ENCODE measurements at places on chromosomes 2 and 18.
A peak's percentile ranks its signal among the peaks of the same experiment; 100 is the strongest.

DNA sequence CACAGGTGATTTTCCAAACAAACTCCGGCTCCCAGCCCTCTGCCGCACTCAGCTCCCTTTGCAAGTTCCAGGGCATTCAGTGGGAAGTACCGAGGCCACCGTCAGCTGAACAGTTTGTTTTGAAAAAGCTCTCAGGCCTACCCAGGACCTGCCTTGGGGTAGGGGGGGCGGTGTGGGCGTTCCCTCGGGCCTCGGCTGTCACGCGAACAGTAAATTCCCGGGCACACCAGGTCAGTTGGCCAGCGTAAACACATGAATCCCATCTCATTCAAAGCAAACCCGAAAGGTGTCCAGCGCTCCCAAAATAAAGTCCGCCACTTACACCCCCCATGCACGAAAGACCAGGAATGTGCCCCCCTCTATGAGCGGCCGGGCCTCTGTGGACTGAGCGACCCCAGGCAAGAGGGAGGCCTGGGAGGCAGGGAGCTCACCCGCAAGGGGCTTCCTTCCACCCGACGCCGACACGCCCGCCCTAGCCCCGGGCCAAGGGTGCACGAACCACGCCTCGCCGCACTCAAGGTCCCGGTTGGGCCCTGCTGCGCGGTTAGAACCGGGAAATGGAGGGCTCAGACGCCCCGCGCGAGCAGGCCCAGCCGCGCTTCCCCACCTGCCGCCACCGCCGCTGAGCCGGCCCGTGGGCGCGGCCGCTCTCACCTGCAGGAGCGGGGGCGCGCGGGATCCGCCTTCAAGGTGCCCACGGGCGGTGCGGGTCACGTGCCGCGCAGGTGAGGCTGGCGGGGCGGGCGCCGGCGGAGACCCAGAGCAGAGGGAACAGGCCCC, at the start of gene WDSUB1:
Gene WDSUB1, minus strand, starts transcription at position 775 of the 780 bp plus-strand sequence. CDS start 3,634 bp downstream, outside the sequence.
- peak within 1 kb of the TSS; percentile 65 for H3K27ac ChIP-seq
- peak within 1 kb of the TSS; percentile 79 for H3K4me3 ChIP-seq
- peak; percentile 70 for DNase-seq

GRCh38 chr2:161766334-161766733, 142.1 kb downstream of the SLC4A10 start:
- H3K27ac ChIP-seq = no peak overlapping the region
- H3K4me3 ChIP-seq = no peak overlapping the region
- no peaks in the 10 kb centered on the region for H3K27me3 ChIP-seq
- H3K4me1 ChIP-seq = no peaks in the 10 kb centered on the region

DNA sequence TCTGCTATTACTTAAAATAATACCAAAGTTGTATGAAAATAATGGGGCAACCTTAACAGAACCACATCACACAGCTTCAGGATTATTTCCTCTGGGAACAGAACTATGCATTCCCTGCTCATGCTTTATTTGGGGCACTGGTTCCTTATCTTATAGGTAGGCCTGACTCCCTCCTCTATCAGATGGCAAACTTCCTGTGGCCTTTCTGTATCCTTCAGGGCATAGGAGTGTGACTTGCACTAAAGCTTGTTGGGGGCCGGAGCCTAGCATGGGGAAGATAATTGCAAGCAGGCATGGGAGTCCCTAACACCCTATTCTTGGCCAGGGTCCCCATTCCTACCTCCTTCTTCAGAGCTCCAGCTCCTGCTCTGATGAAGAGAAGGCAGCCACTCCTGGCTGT, 167.2 kb upstream of the SERTAD2 start:
- no peak overlapping the region for H3K4me3 ChIP-seq
- DNase-seq = no peak
- H3K36me3 ChIP-seq = no peaks in the 10 kb centered on the region
- H3K4me1 ChIP-seq = no peaks in the 10 kb centered on the region
- no peak overlapping the region for H3K27ac ChIP-seq

DNA sequence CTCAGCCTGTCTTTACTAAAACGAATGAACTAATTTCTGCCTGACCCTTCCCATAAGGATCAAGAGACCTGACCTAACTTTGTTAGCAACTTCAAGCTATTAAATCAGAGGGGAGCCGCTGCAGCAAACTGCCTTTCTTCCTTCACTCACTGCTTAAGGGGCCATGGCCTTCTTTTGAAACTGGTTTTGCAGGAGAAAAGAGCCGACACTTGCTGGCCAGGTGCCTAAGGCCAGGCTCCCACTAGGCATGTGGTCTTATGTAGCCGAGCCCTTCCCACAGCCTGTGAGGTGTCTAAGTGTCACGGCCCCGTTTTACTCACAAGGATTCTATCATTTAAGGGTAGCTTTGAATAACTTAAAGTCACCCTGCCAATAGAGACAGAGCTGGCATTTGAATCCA, 130.8 kb downstream of the ZNF236 start:
- H3K4me3 ChIP-seq = no peak overlapping the region
- no peak overlapping the region for H3K27ac ChIP-seq
- no peaks in the 10 kb centered on the region for H3K4me1 ChIP-seq
- no peaks in the 10 kb centered on the region for H3K27me3 ChIP-seq
- no peak for DNase-seq

DNA sequence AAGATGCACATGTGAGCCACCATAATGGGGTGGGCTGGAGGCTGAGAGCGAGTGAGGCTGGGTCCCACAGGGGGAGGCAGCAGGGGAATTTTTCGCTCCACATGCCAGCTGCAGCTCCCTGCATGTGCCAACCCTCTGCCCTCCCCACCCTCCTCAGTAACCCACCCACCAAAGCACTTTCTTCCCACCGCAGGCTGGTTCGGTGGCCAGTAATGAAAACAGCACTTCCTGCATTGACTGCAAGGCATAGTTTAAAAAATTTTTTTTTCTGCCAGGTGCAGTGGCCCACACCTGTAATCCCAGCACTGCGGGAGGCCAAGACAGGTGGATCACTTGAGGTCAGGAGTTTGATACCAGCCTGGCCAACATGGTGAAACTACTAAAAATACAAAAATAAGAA, 147.5 kb upstream of the TTC39C start:
- H3K27ac ChIP-seq = no peak overlapping the region
- DNase-seq = no peak
- no peak overlapping the region for H3K4me3 ChIP-seq
- no peaks in the 10 kb centered on the region for H3K4me1 ChIP-seq
- H3K27me3 ChIP-seq = no peaks in the 10 kb centered on the region

GRCh38 chr18:34890486-34891085, 150.6 kb upstream of the MAPRE2 start:
- H3K4me1 ChIP-seq = no peaks in the 10 kb centered on the region
- no peaks in the 10 kb centered on the region for H3K36me3 ChIP-seq
- no peak overlapping the region for H3K4me3 ChIP-seq
- no peak for DNase-seq
- H3K27ac ChIP-seq = no peak overlapping the region

DNA sequence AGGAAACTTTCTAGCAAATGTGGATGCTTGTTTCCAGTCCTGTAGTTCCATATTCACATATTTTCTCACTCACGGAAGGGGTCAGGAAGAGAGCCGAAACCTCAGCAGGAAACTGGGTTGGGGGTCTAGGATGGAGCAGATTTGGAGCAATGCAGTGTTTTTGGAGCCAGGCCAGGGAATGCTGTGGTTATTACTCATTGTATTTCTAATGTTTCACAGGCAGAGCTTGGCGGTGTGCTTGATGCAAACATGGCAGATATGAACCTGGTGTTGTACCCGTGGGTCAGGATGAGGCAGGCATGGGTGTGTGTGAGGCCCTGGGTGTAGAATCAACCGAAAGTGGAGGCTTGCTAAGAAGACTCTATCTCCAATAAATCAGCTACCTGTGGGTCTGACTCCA, 34.6 kb upstream of the ACKR3 start:
- H3K36me3 ChIP-seq = no peaks in the 10 kb centered on the region
- no peaks in the 10 kb centered on the region for H3K4me1 ChIP-seq
- no peak overlapping the region for H3K4me3 ChIP-seq
- no peaks in the 10 kb centered on the region for H3K27me3 ChIP-seq

- H3K4me3 ChIP-seq = no peak overlapping the region
- no peaks in the 10 kb centered on the region for H3K36me3 ChIP-seq
- no peak overlapping the region for H3K27ac ChIP-seq
- no peaks in the 10 kb centered on the region for H3K4me1 ChIP-seq
Measured at GRCh38 chr2:96108541-96109360, 7.6 kb downstream of the ADRA2B start.

DNA sequence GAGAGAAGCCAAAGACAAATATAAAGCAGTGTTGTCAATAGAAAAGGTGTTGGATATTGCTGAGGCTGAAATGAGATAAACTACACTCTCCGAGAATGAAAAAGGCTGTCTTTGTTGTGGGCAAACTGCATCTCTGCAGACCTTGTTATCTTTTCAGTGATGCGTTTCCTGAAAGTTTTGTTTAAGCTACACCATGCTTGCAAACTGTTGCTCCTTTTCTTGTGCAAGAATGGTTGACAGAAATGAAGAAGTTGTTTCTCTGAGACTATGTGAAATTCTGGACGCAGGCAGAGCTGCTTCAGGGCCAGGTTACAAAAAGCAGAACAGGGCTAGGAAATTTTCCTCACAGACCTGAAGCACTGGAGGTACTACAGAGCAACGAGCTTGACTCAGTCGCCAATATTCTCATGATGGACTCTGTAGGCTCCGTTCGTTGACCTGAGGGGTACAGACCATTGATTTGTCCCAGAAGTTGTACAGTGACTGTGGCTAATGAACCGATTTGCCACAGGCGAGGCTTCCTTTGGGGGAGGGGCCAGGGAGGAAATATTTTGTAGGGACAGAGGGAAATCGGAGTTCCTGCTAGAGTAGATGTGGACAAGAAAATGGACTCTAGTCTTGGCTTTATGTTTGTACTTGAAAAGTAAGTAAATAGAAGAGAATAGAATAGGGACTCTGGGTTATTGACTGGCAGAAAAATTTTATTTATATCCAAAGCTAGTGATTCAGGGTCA, 3.5 kb upstream of the ATL2 start:
- DNase-seq = no peak
- H3K4me1 ChIP-seq = no peaks in the 10 kb centered on the region
- no peaks in the 10 kb centered on the region for H3K27me3 ChIP-seq
- no peaks in the 10 kb centered on the region for H3K36me3 ChIP-seq

DNA sequence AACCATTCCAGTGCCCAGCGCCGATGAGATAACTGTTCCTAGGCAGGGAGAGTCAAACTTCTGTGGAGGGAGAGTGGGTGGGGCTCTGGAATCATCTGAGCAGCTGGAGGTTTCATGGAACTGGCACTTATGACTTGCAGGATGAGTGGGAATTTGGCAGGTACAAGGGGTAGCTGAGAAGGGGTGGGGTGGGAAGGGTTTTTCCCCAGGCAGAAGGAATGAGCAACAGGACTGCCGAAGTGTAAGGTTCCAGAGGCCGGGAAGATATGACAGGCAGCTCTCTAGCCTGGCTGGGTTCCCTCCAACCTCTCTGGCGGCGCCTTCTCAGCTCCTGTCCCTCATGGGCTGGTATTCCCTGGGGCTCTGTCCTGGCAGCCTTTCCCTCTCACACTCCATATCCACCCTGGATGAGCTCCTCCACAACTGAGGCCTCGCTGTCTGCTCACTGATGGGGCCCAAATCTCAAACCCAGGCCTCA, 2.5 kb upstream of the TET3 start:
- no peaks in the 10 kb centered on the region for H3K27me3 ChIP-seq
- no peak overlapping the region for H3K4me3 ChIP-seq

- DNase-seq = peak; percentile 50
- no peak overlapping the region for H3K27ac ChIP-seq
- H3K4me1 ChIP-seq = peaks cover 8% of the 10 kb centered on the region
- H3K27me3 ChIP-seq = no peaks in the 10 kb centered on the region
Measured at GRCh38 chr2:20113986-20114938, 62.8 kb upstream of the LAPTM4A start.

GRCh38 chr2:69422198-69422597, 15.0 kb downstream of the NFU1 start:
- no peak overlapping the region for H3K27ac ChIP-seq
- no peaks in the 10 kb centered on the region for H3K27me3 ChIP-seq
- peaks cover 3% of the 10 kb centered on the region for H3K4me1 ChIP-seq
- DNase-seq = no peak
- H3K36me3 ChIP-seq = no peaks in the 10 kb centered on the region

DNA sequence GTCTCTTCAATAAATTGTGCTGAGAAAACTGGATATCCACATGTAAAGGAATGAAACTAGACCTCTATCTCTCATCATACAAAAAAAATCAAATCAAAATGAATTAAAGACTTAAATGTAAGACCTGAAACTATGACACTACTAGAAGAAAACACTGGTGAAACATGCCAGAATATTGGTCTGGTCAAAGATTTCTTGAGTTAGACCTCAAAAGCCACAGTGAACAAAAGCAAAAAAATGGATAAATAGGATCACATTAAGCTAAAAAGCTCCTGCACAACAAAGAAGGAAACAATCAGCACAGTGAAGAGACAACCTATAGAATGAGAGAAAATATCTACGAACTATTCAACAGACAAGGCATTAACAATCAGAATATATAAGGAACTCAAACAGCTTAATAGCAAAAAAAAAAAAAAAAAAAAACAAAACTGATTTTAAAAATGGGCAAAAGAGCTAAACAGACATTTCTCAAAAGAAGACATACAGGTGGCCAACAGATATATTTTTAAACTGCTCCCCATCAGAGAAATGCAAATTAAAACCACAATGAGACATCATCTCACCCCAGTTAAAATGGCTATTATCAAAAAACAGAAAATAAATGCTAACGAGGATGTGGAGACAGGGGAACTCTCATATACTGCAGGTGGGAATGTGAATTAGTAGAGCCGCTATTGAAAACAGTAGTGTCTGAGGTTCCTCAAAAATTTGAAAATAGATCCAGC, 66.3 kb downstream of the NCKAP1 start:
- H3K27ac ChIP-seq = no peak overlapping the region
- no peak for DNase-seq
- H3K4me1 ChIP-seq = no peaks in the 10 kb centered on the region
- H3K36me3 ChIP-seq = no peaks in the 10 kb centered on the region
- no peaks in the 10 kb centered on the region for H3K27me3 ChIP-seq
- H3K4me3 ChIP-seq = no peak overlapping the region

DNA sequence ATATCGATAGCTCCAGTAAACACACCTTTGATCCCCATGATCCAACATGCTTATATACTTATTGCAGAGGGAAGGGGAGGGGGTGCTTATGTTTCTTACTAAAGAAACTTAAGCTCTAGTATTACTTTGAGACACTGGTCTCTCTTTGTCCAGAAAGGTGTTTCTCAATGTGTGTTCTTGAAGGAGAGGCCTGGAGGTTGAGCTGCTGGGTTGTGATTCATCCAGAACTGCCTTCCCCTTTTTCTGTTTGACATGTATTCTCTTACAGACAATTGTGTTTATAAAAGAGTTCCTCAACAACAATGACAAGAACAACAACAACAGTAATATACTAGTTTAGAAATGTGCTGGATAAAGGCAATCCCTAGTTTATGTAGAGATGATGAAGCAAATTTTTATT, 516.0 kb upstream of the FAM98A start:
- no peak overlapping the region for H3K27ac ChIP-seq
- no peak for DNase-seq
- H3K36me3 ChIP-seq = no peaks in the 10 kb centered on the region
- H3K4me1 ChIP-seq = no peaks in the 10 kb centered on the region
- no peaks in the 10 kb centered on the region for H3K27me3 ChIP-seq
